ENCODE measurements at places on chromosomes 3 and 15. TPM values are rescaled to one million over a fixed set of nuclear protein-coding genes. Genes with fewer than 3 reads are reported as not detected.

GPR149 gene
- total RNA-seq, result not detected

IL5RA gene
- not detected for total RNA-seq

STXBP5L gene
- not detected for total RNA-seq

PTPRG gene
- 2.3 TPM for total RNA-seq

TRPM1 gene
- not detected for total RNA-seq

NPAP1 gene
- not detected for total RNA-seq

FANCD2OS gene
- not detected for total RNA-seq

LRRC31 gene
- not detected for total RNA-seq

Measured in A549 treated with CpdA at 1 μM for 4 hours (cell line).